ENCODE measurements at places on chromosomes 13 and 19. TPM values are rescaled to one million over a fixed set of nuclear protein-coding genes. Genes with fewer than 3 reads are reported as not detected.
A peak's percentile ranks its signal among the peaks of the same experiment; 100 is the strongest.

Gene TJP3
- 5.2 TPM for total RNA-seq

- DNase-seq, result no peak
Observed at GRCh38 chr19:33443638-33444561, 70.4 kb downstream of the CEBPG start.

- no peak for DNase-seq
Observed at GRCh38 chr19:14694641-14695266, 4.9 kb downstream of the ZNF333 start.

DNA sequence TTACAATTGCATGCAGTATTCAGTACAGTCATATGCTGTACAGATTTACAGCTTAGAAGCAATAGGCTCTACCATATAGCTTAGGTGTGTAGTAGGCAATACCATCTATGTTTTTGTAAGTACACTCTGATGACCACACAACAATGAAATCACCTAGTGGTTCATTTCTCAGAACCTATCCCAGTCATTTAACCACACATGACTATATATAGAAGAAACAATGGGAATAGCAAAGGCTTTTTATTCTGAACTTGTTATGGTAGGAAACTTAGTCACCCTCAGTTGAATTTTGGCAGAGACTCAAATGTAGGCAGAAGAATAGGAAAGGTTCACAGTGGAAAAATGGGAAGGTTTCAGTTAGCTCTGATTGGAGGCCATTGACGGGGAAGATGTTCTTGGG lies 1075.1 kb upstream of the MIR17HG start:
- peak; percentile 63 for DNase-seq

DNA sequence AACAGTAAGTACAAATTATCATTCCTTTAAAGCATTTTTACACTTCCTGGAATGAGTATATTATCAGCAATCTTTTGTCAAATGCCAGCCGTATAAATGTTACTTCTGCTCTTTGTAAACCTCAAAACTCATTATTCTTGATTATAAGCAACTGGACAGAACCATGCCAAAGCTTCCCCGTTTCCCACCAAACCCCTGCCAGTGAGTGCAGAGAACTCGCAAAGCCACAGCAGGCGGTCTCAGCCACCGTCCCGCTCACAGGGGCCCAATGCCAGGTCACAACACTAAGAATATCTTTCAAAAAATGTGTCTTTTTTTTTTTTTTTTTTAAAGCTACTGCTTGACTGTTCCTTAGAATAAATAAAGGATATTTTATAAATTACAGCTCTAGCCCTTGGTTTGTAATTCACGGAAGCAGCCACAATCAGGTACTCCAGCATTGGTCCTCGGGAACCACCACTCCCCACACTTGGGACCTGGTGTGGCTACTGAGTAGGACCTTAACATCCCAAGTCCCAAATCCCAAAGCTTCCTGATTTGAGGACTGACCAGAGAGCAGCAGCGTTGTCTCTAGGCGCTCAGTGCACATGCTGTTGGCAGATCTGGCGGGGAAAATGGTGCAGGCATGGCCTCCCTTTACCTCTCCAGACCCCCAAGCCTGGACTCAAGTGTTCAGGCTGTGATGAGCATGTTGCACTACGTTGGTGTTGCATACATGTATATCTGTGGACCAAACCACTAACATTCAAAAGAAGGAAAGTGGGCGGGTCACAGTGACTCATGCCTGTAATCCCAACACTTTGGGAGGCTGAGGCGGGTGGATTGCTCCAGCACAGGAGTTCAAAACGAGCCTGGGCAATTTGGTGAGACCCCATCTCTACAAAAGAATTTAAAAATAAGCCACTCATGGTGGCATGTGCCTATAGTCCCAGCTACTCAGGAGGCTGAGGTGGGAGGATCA lies 19.0 kb downstream of the KCTD15 start:
- peak; percentile 59 for DNase-seq

GRCh38 chr19:20660473-20661140 lies 764 bp downstream of the ZNF626 start:
- peak; percentile 1 for DNase-seq

DNA sequence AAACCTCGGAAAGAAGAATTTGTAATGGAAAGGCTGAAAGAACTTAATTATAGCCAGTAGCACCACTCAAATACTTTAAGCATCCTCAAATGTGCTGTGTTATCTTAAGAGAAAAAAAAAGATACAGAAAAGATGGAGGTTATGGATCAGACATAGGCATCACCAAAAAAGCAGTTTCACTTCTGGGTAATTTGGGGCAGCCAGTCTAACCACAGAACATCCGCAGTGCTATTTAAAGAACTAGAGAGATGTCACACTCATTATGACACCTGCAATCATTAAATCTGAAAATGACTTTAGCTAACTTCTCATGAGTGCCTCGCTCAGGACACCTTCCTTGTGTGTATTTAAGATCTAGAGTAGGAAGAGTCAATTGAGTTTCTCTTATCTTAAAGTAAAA lies 211.8 kb downstream of the RBM26 start:
- no peak for DNase-seq

GRCh38 chr13:93857126-93857525 lies 622.4 kb downstream of the DCT start:
- peak; percentile 47 for DNase-seq

DNA sequence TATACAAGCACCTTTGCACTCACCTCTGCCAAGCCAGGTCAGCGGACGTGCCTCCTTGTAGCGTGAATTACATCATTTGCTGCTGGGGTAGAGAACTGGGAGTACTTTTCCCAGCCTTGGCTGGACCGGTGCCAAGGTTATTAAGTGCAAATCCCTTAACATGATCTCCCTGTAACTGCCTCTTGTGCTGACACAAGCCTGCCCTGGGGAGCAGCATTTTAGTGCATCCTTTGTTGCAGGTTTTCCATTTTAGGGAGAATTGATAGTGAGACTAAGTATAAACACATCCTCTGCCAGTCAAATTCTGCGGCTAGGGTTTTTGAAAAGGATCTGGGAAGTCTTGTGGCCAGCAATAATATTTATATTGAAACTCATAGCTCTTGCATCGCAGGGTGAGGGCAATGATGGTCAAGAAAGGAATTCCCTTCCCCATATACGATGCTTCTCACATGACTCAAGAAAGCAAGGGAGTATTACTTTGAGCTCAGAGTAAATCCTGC lies 32.7 kb upstream of the DCLK1 start:
- peak; percentile 57 for DNase-seq
